Stimulated activated CD8-positive, alpha-beta memory T cell treated with anti-CD3 and anti-CD28 coated beads, Interleukin-12 subunit alpha, Interleukin-12 subunit beta, amount 100 ng/mL, for 4 hours (primary cell): ENCODE measurements at places on chromosomes 7 and 10.

- DNase-seq, result no peak
These were observed 21.2 kb downstream of the ZNF680 start for GRCh38 chr7:64541438-64542359.

- no peak for DNase-seq
These were observed 315.2 kb upstream of the ZNF32 start for GRCh38 chr10:43963793-43964425.

DNA sequence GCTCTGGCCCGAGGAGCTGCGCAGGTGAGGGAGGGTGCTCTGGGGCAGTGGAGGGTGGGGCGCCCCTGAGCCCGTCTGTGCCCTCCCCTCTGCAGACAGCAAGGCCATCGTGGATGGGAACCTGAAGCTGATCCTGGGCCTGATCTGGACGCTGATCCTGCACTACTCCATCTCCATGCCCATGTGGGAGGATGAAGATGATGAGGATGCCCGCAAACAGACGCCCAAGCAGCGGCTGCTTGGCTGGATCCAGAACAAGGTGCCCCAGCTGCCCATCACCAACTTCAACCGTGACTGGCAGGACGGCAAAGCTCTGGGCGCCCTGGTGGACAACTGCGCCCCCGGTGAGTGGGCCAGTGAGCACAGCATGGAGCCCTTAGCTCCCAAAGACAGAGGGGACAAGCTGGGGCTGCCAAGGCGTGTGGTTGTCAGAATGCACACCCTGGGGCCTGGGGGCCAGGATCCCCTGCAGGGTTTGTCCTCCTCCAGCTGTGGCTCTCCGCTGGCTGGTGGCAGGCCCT is 5.1 kb downstream of the FLNC start:
- no peak for DNase-seq

DNA sequence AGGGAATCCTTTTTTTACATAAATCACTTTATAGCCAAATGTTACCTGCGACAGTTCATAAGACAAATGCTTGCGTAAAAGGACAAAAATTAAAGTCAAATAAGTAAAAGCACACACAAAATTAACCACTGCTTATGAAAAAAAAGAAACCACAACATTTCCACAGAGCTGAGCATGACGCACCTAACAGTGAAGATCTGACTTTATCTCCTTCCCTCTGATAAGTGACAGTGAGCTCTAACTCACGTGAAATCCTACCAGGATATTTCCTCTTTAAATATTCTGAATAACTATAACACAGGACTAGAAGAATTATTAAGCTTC is 225.5 kb downstream of the SFMBT2 start:
- no peak for DNase-seq

- no peak for DNase-seq
These were observed 1.3 kb downstream of the HHEX start for GRCh38 chr10:92690915-92691590.

DNA sequence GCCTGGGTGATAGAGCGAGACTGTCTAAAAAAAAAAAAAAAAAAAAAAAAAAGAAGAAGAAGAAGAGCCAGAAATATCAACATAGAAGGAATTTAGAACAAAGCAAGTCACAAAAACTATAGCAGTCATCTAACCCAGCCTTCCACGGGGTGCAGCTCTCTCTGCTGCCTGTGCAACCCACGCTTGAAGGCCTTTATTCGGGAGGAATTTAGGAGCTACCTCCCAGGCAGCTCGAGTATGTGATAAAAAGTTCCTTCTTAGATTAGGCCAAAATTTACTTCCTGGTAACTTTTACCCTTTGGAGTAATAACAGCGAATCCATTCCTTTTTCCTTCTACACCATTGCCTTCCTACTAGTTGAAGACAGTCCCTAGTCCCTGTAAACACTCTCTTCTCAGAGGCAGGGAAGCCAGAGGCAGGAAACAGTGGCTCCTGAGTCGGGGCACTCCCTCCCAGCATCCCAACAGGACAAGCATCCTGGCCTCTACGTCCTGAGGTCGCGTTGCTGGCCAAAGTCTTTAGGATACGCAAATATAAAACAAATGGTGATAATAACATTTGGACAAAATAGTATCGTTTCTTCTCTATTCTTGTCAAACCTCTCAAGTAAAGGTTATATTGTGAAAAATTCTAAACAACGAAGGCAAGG is 109.3 kb upstream of the KMT2C start:
- no peak for DNase-seq

DNA sequence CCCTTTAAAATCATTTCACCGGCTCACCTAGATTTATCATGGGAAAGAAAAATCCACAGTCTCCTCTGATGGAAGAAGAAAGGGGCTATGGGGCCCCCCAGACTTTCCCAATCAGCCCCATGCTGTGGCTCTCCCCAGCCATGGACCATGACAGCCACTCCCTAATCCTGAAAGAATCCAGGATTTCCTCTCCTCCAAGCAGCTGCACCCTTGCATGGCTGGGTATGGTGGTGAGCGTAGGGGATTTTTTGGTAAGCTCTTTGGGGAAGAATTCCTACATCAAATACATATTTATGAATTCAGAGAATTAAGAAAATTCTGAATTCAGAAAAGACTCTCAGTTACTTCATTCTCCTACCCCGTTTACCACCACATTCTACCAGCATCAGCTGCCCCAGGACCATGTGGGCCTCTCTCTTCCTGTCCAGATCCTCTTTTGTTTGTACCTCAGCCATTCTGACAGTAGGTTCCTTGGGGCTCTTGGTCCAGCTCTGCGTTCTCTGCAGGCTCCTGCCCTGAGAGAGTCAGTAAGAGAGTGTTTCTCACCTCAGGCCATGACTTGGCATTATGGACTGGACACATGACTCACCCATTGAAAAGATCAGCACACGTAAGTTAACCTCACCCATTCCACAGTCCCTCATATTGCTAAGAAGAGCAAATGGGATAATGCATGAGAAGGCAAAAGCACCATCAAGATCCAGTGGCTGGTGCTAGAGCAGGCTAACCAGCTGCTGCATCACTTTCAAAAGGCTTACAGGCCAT is 337.8 kb downstream of the ELMO1 start:
- no peak for DNase-seq

DNA sequence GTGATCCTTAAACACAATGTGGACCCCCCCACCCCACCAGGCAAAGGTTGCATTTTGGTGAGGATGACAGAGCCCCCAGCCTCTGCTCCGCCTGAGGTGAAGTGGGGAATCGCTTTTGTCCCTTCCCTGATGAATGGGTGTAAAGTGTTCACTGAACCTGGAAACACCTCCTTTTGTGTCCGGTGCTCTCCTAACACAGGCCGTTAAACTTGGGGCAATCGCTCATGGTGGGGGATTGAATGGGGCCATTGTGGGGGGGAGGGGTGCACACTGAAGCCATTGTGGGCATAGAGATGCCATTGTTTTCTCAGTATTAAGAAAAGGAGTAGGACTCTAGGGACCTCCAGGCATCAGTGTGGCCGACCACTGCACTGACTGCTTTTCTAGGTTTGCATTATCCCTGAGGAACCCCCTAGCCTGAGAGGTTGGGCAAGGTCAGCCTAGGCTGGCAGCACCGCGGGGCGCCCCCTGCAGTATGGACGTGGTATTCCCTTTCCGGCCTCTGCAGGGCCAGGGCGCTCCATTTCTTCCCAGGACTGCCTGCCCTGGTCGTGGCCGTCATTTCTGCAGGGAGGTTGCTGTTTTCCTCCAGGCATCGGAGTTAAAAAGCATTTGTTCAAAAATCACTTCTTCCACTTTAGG is 158.3 kb downstream of the TCF7L2 start:
- no peak for DNase-seq

DNA sequence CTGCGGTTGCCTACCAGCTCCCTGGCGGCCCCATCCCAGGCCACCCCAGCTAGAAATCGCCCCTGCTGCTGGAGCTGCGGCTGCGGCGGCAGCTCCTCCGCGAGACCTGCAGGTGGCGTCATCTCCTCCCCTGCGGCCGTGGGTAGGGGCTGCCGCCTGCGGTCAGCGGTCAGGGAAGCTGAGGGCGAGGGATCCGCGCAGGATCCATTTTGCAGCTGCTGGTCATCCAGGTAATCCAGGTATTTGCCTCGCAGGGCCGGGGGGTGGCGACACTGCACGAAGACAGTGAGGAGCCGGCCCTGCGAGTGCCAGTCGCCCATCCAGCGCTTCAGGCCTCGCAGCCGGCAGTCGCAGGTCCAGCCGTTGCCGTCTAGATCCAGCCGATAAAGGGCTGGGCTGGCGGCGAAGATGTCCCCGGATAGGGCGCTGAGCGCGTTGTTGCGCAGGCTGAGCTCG is 1.5 kb downstream of the TRIL start:
- DNase-seq, result no peak

DNA sequence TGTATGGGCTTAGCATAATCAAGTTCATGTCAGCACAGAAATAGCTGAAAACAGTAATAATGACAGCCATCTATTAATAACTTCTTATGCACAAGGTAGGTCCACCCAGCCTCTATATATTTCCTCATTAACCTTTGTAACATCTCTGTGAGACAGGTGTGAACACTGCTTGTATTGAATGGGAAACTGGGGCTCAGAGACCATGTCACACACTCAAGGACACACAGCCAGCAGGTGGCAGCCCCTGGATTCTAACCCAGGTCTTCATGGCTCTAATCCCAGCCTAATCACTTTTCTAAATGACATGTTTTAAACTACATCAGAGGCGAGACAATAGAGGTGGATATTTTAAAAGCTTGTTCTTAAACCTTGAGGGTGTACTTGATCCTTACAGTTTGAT is 591.4 kb downstream of the PARD3 start:
- no peak for DNase-seq

DNA sequence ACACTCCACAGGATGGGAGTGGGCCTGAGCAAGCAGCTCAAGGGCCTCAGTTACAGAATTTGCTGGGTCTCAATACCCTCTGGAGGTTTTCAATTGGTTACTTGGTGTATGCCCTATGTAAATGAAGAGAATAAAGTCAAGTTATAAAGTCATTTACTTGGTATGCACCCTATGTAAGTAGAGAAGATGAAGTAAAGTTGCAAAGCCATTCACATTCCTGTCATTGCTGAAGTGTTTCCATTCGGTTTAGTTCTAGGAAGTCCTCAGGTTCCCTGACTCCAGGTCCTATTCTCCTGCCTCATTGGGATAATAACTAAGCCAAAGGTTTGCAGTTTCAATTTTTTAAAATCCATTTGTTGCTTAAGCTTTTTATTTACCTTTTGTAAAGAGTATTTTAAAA is 272.6 kb upstream of the NPSR1 start:
- no peak for DNase-seq

- DNase-seq, result no peak
These were observed 19.5 kb downstream of the COL28A1 start for GRCh38 chr7:7516156-7516555.

- DNase-seq, result no peak
These were observed 37.2 kb upstream of the ABCB5 start for GRCh38 chr7:20578257-20578771.

- no peak for DNase-seq
These were observed 443.5 kb upstream of the ETV1 start for GRCh38 chr7:14432924-14433323.

DNA sequence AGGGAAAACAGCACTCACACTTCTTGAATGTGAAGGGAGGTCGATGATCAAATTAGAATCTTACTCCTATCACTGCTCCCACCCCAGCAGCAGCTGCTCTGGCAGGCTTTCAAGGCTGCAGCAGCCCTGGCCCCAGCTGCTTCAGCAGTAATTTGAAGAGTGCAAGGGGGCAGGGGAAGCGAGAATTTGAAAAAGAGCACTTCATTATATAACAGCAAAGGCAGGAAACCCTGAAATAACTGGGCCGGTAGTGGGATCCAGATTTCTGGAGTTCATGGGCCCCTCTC is 44.9 kb downstream of the MYPN start:
- no peak for DNase-seq

- no peak for DNase-seq
These were observed 1.1 kb downstream of the RRP12 start for GRCh38 chr10:97399843-97400545.

GRCh38 chr10:121323443-121323842 is 274.8 kb downstream of the FGFR2 start:
- no peak for DNase-seq
